CD8-positive, alpha-beta memory T cell (primary cell): ENCODE measurements at places on chromosomes 4 and X. TPM values are rescaled to one million over a fixed set of nuclear protein-coding genes. Genes with fewer than 3 reads are reported as not detected.

YY2 gene
- 0.59 TPM for polyA plus RNA-seq

GBA3 gene
- polyA plus RNA-seq: not detected

HSFX3 gene
- not detected for polyA plus RNA-seq

ARMCX4 gene
- 0.78 TPM for polyA plus RNA-seq

ZFYVE28 gene
- 14.8 TPM for polyA plus RNA-seq
